ENCODE measurements at places on chromosomes 16 and 17.
A peak's percentile ranks its signal among the peaks of the same experiment; 100 is the strongest.

GRCh38 chr17:30173649-30174048 lies 57.0 kb downstream of the NSRP1 start:
- no peak for DNase-seq

GRCh38 chr16:62913924-62914323 lies 877.7 kb upstream of the CDH8 start:
- DNase-seq, result no peak

- DNase-seq, result no peak
Observed at GRCh38 chr16:77111056-77111565, 79.9 kb upstream of the MON1B start.

DNA sequence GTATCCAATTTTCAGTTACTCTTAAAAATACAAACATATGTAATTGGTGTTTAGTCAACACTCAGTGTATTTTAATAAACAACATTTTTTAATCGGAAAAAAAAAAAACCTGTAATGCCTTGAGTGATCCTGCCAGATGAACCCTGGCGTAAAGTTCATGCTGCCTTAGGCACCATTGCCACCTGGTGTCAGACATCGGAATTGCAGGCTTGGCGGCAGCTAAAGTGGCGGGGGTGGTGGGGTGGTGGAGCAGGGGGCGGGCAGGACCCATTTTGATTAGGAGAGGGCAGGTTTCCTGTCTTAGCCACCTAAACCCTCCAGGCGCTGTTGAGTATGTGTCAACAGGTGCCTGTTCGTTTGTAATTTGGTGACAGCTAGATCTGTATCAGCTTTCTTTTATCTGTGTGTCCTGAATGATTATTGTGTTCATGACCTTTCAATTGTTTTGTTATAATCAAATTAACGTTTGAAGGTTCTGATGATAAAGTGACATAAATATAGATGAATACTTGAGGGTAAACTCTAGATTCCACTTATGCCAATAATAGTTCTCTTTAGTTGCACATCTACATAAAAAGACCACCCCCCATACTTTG lies 588.7 kb downstream of the CDH13 start:
- peak; percentile 5 for DNase-seq

- DNase-seq, result no peak
Observed at GRCh38 chr17:64209983-64210382, 53.1 kb downstream of the TEX2 start.

DNA sequence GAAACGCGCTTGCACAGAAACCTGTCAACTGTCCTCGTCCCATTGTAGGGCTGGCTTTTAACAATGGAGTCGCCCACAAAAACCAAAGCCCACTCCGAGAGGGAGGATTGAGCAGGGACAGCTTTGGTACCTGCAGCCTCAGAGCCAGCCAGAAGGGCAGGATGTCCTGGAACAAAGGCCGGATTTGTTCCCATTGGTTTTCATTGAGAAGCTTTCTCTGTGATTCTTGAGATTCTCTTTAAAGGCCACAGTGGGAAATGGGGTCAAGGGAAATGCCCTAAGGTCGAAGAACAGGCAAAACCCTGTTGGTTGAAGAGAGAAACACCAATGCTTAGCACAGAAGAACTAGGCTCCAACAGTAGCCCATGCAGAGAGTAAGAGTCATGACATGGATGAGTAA lies 65.4 kb downstream of the C16orf78 start:
- no peak for DNase-seq

Measured in stimulated activated naive CD4-positive, alpha-beta T cell (primary cell).